ENCODE measurements at places on chromosomes 11 and 22.
A peak's percentile ranks its signal among the peaks of the same experiment; 100 is the strongest.

- DNase-seq: no peak
These were observed 746.4 kb downstream of the BRD1 start for GRCh38 chr22:49081261-49081666.

DNA sequence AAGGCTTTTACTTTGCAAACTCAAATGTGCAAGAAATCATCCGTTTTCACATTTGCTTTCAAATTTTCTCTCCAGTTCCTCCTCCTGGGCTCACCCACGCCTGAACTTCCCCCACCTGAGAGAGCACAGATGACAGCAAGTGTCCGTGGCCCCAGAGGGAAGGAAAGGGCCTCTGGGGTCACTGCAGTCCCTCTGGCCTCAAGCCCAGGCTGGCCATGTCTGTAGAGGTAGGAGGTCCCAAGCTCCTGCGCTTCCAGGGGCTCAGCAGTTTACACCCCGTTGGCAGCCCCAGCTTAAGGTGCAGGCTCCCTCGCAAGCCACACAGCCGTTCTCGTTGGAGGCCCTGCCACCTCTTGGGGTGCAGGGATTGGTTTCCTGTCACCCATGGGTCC, 40.5 kb upstream of the PRDM11 start:
- DNase-seq: no peak

DNA sequence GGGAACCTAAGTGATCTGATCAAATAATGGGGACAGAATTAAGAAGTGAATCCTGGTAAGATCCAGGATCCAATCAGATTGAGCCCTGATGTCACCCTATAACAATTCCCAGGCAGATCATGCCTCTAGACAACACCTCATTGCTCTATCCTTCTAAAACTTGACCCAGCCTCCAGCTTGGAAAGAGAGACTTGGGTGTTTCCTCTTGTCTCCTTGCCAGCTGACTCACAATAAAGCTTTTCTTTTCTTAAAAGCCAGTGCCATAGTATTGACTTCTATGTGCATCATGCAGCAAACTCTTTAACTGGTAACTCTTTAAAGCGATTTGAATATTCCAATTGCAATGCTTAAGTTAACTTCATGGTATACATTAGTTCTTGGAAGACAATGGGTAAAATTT, 109.6 kb upstream of the CHORDC1 start:
- no peak for DNase-seq

GRCh38 chr11:35541621-35542375, 16.4 kb upstream of the PAMR1 start:
- DNase-seq: peak; percentile 92

- DNase-seq: peak; percentile 25
These were observed 124.5 kb downstream of the KCNQ1 start for GRCh38 chr11:2569321-2569721.

GRCh38 chr11:36578458-36578857, 10.7 kb downstream of the RAG1 start:
- DNase-seq: no peak

DNA sequence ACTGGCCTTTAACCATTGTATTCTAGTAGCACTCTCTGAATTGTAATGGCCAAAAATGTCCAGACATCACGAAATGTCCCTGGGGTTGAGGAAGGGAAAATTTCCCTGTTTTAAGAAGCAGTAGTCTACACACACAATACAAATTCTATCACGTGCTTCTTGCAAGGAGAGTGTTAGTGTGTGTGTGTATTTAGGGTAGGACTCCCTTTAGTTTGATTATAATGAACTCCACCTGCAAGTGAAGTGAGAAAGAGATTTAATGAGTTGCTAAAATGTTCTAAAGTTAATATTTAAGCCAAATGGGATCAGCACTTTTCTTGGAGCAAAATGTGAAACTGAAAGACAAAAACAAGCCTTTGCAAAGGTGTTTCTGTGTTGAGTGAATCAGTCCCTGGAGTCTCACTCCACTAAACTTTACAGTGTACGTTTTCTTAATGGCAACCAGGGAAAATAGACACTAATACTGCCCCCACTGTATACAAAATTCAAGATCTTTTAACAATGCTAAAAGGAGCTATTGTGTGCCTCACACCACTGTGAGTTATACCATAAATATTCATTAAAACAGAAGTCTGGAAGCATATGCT, 590.3 kb upstream of the TENM4 start:
- DNase-seq: no peak

DNA sequence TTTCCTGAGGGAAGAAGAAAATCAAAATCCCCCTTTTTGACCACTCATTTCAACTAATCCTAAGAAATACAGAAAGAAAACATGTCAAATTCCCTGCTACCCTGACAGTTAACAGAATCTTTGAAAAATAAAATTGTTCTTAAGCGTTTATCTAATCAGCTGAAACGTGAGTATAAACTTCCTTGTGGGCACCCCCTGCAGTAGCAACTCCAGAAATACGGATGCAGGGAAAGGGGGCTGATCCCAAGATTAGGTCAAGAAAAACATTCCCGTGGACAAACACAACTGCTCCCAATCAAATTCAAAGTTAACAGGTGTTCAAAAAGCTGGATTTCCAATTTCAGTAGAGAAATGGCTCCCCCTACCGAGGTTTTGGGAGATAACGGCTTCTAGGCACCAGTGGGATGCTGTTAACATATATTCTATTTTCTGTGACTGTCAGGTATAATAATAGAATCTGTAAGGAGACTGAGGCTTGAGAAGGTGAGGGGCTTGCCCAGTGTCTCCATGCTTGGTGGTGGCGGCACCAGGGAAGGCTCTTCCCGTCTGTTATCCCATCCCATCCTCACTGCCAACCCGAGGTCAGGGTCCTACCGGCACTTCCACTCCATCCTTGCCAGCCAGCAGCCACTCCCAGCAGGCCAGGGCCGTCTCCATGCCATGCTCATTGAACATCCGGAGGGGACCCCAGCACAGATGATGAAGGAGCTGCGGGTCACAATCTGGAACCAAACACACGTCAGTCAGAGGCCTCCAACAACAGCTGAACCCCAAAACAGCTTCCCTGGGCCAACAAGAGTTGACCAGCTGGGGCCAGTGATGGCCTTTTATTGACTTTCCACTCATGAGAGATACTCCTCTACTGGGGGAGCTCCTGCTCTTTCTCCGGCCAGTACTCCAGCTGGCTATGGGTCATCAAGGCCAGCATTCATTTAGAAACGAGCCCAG, 32.0 kb upstream of the SERPIND1 start:
- DNase-seq: no peak

Data from fibroblast of skin of scalp (primary cell).